ENCODE measurements at places on chromosomes 5 and 9. TPM values are rescaled to one million over a fixed set of nuclear protein-coding genes. Genes with fewer than 3 reads are reported as not detected.

- no peak for DNase-seq
Observed at GRCh38 chr5:64918083-64918482, 149.4 kb downstream of the CWC27 start.

GRCh38 chr5:584216-584615 lies 27.9 kb upstream of the CEP72 start:
- no peak for DNase-seq

DNA sequence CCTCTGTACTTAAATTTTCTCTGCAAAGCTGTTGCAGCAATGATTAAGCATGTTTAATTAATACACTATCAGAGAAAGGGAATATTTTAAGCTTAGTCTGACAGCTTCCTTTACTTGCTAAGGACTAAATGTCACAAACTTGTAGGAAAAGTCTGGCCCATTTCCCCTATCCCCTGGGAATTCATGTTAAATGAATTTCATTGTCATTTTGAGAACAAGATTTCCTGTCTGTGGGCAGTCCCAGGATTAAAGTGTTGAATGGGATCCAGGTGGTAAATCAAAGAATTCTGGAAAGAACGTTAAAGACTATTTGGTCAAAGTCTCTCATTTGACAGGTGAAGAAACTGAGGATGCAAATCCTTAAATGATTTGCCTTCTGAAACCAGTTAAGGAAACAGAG lies 214.8 kb downstream of the MPDZ start:
- peak; percentile 70 for DNase-seq

GRCh38 chr9:118230329-118230728 lies 526.1 kb downstream of the TLR4 start:
- no peak for DNase-seq

DNA sequence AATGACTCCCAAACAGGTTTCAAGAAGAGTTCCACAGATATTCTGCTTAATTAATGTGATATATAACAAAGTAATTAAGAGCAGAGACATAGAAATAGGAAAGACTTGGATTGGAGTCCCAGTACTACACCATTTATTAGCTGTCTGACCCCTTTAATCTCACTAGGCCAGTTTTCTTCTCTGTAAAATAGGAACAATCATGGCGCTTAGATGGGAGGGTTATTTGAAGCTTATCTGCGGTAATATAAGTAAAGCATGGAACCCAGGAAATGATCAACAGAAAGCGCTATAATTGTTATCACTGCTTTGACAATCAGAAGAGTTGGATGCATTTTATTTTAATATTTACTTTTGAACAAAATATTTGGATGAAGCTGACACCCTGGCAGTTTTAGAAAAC lies 71.3 kb upstream of the IFNE start:
- no peak for DNase-seq

- peak; percentile 33 for DNase-seq
Observed at GRCh38 chr5:39599721-39600431, 175.1 kb upstream of the DAB2 start.

GRCh38 chr9:34572092-34572491 lies 17.4 kb downstream of the CNTFR start:
- DNase-seq = no peak

GRCh38 chr5:79518718-79519117 lies 4.8 kb upstream of the HOMER1 start:
- no peak for DNase-seq

GRCh38 chr9:74496406-74496805 lies 729 bp upstream of the RORB start:
- DNase-seq = no peak

- no peak for DNase-seq
Observed at GRCh38 chr9:131697097-131697496, 42.8 kb downstream of the RAPGEF1 start.

GRCh38 chr5:136133922-136134379 lies 1.3 kb downstream of the SMAD5 start:
- no peak for DNase-seq

DNA sequence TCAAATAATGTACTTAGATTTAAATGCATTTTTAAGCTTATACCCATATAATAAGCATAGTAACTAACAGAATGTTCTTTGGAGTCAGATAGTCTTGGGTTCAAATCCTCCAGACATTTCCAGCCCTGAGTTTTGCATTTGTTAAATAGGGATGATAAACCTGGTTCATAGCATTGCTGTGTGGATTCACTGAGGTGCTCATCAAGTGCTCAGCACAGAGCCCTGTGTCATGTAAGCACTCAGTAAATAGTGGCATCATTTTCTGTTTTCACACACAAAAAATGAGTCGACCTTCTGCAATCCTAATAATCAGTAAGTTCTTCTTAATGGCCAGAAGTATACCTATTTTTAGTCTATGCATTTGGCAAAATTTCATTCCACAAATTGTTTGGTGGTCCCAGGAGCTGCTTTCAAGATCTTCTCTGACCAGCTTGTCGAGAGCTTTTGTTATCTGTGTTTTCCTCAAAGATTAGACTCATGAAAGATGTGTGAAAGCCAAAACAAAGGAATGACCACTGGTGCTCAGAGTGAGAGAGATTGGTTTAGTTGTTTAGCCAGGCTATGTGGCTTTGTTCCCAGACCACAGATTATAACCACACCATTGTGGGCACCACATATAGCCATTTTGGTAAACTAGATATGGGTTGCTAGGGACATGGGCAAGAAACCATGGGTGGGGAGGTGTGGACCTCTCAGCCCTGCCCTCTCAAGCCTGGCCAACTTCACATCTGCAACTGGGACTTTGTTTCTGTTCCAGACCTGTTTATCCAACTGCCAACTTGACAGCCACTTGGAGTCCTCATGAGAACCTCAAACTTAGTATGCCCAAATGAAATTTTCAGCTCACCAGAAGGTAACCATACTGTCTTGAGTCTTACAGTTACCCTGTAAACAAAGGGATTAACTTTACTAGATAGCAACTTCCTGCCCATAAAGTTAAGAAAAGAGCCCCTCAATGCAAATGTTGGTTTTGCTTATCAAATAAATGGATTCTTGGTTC lies 45.0 kb downstream of the DOCK8 start:
- no peak for DNase-seq

- no peak for DNase-seq
Observed at GRCh38 chr5:159514229-159514810, 184.0 kb upstream of the IL12B start.

DNA sequence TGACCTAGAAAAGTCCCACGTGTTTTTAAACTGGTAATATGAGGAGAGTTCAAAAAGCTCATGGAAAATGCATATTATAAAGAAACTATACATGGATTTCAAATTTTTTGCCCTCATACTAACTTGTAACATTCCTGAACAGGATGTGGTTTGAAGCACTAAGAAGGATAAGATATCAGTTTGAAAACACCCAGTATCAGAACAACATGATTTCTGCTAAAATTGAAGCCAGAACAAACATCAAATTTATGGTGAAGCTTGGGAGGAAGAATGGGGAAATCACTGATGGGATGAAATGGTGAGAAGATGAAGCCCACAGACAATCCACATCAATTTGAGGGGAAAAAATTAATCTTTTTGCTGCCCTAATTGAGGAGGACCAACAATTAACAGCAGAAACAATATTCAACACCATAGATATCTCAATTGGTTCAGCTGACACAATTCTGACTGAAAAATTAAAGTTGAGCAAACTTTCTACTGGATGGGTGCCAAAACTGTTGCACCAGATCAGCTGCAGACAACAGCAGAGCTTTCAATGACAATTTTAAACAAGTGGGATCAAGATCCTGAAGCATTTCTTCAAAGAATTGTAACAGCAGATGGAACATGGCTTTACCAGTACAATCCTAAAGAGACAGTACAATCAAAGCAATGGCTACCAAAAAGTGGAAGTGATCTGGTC lies 113.2 kb upstream of the SNX2 start:
- peak; percentile 3 for DNase-seq

- peak; percentile 89 for DNase-seq
Observed at GRCh38 chr9:95167998-95168397, 149.5 kb downstream of the FANCC start.

GRCh38 chr5:117645400-117645799 lies 1070.8 kb upstream of the SEMA6A start:
- DNase-seq = no peak

- no peak for DNase-seq
Observed at GRCh38 chr5:4987431-4987830, 152.7 kb upstream of the ADAMTS16 start.

DNA sequence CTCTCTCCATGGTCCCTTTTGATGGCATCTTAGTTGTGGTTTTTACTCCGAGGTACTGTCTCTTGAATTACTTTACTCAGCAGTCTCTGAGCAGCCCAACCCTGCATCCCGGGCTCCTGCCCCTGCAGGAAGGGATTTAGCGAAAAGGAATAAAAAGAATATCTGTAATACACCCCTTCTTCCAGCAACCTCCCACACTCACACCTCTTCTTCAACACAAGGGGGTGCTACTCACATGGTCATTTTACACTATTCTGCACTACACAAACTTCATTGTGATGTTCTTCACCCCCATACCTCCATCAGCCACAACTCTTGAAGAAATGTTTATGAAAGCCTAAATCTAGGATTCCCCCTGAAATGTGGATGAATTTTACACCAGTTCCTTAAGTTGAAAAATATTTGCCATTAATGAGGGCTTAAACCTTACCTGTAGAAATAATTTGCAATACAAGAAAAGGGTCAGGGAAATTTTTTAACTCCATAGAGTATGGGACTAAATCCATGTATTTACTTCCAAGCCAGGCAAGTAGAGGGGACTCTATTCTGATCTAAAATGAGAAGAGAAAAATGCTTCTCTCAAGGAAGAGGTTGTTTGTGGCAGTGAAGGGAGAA lies 26.0 kb downstream of the TPD52L3 start:
- peak; percentile 71 for DNase-seq

GRCh38 chr9:113582698-113583200 lies 119.2 kb downstream of the RGS3 start:
- DNase-seq = no peak

DNA sequence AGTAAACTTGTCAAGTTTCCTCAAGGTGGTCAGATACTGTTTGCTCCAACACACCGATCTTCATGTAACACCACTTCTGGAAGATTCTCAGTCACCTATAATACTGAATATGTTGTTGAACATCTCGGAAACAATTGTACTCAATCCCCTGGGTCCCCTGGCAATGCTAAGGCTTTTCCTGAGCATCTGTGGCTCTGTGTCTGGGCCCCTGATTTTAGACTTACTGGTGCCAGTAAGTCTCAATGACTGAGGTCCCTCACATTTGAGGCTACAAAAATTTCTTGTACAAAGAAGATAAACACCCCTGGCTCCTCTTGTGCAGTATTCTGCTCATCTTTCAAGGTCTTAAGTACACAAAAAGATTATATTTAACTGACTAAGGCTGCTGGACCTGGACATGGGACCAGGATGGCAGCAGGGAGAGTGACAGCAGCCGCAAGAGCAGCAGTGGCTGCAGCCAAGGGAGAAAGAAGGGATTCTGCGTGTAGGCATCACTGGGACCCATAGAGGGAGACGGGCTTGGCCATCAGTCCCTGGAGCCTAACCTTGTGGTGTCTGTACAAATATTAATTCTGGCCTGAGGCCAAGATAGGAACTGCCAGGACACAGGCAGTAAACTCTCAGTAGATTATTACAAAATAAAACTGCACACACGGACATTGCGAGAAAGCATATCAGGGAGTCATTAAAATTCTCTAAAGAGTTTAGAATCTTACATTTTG lies 49.0 kb upstream of the TNPO1 start:
- peak; percentile 3 for DNase-seq

- no peak for DNase-seq
Observed at GRCh38 chr9:128494746-128495129, 9.8 kb upstream of the GLE1 start.

- no peak for DNase-seq
Observed at GRCh38 chr9:121373011-121373729, 3.1 kb upstream of the STOM start.

GRCh38 chr5:93336330-93337110 lies 244.5 kb downstream of the NR2F1-AS1 start:
- no peak for DNase-seq

GRCh38 chr5:142671266-142671665 lies 14.6 kb downstream of the FGF1 start:
- DNase-seq = peak; percentile 55

GRCh38 chr5:133962131-133962530 lies 6.3 kb downstream of the C5orf15 start:
- no peak for DNase-seq

GRCh38 chr9:94010980-94011533 lies 55.9 kb upstream of the BARX1 start:
- DNase-seq = no peak

DNA sequence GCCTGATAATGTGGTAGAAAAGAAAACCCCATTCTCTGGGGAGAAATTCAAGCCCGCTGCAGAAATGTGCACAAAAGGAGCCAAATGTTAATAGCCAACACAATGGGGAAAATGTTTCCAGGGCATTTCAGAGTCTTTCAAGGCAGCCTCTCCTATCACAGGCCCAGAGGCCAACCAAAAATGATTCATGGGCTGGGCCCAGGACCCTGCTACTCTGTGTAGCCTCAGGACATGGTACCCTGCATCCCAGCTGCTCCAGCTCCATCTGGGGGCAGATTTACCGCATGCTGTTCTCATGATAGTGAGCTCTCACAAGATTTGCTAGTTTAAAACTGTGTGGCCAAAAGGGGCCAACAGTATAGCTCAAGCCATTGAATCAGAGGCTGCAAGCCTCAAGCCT lies 41.1 kb downstream of the RAPGEF6 start:
- no peak for DNase-seq

DNA sequence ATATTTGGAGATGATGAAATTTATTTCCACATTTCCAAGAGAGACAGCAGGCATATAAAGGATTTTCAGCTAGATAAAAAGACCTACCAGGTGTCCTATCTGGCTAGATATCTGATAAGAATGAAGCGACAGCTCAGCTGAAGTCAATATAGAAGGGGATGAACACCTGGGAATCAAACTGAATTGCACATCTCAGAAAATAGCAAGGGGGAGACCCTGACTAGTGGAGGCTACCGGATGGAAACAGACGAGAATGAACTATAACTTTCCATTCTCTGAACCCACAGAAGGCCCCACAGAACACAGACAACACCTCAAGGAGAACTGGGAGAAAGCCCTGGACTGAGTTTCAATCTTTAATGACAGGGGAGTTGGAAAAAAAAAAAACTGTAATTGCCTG lies 51.1 kb downstream of the CPLANE1 start:
- DNase-seq = no peak

Gene RNF183
- not detected for total RNA-seq

Gene SLC45A2
- total RNA-seq = 0.31 TPM

Gene UAP1L1
- 11.2 TPM for total RNA-seq

Gene SLC34A3
- not detected for total RNA-seq

Gene ITGA2
- total RNA-seq = 0.69 TPM

Gene HRH2
- total RNA-seq = not detected

Gene DMRT3
- not detected for total RNA-seq

Gene SLC27A6
- total RNA-seq = not detected

Gene FYB1
- total RNA-seq = not detected

Gene CD74
- not detected for total RNA-seq

Gene PDLIM4
- total RNA-seq = 8.9 TPM

Gene RPL7A
- 1,920 TPM for total RNA-seq

Gene PDLIM7
- 132 TPM for total RNA-seq

Gene SPINK13
- not detected for total RNA-seq

Gene IL13
- not detected for total RNA-seq

Data from A673 (cell line).